ENCODE measurements at places on chromosomes 2 and 18.

- no peak for DNase-seq
Observed at GRCh38 chr2:17976871-17977746, 98.6 kb downstream of the KCNS3 start.

DNA sequence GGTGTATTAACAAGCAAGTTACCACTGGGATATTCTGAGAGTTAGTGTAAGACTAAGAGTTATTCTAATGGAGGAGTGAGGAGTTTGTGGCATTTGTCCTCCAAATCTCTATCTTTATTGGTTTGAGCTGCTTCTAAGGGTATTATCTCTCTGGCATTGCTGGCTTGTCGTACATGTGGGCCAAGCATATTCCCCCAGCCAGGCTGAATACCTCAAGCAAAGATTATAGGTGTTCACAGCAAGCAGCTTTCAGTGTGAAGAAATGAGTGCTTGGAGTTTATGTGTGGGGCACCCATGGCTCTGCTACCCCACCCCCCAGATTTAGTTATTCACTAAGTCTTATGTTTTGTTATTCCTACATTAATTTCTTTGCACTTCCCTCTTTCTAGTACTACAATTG is 193.6 kb upstream of the FANCL start:
- DNase-seq, result no peak

DNA sequence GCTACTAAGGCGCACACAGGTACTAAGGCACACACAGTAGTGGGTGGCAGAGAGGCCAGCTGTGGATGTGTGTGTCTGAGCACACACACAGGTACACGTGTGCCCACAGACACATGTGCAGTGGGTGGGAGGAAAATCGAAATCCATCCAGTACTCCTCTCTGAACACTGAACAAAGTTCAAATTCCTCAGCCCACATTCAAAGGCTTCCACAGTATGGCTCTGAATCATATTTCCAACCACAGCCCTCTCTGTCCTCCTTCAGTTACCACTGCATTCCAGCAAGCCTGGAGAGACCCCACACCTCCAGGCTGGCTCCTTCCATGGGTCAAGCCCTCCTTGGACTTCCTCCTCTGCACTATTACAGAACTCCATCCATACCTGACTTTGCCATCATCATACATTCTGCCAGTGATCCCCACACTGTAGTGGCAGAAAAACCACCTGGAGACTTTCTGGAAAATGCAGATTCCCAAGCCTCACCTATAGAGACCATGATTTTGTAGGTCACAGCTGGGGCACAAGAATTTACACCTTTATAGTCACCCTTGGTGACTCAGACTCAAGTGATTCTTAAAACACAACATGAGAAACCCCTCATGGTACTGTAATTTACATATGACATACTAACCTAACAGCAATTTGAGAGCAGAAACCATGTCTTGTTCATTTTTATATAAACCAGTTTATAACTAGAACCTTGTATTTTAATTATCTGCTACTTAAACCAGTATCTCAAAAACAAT is 31.4 kb downstream of the EPG5 start:
- DNase-seq, result no peak

DNA sequence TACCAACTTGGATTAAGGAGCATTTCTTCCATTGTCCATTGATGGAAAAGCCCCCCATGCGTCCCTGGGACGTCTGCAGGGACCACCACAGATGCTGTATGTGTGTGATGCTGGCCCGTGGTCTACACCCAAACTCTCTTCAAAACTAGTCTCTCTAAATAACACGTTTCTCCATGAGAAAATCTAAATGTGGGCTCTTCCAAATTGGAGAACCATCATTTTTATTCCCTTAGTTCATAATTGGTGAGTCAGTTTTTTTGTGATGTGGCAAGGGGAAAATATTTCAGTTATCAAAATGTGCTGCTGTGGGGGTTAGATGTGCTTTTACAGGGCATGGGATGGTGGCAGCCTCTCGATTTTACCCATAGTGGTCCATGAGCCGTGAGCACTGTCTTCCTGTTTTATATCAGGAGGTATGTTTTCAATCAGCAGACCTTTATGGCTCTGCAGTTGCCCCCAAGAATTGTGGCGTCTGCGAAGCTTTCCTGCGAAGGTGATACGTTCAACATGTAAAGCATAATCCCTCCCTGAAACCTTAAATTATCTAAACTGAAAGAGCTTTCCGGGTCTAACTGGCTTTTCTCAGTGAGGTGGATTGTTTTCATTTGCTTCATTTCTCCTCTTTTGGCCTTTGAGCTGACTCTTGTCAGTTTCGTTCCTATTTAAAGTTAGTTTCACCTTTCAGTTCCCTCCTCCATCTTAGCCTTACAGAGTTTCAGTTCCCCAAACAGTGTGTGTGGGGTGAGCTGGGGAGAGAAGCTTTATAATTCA is 78.4 kb downstream of the SETBP1 start:
- no peak for DNase-seq

DNA sequence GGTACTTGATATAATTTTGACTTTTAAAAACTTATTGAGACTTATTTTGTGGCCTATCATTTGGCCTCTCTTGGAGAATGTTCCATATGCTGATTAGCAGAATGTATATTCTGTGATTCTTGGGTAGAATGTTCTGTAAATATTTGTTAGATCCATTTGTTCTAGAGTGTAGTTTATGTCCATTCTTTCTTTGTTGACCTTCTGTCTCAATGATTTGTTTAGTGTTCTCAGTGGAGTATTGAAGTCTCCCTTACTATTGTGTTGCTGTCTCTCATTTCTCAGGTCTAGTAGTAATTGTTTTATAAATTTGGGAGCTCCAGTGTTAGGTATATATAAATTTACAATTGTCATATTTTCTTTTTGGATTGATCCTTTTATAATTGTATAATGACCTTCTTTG is 349.6 kb upstream of the CWC22 start:
- DNase-seq, result no peak

- no peak for DNase-seq
Observed at GRCh38 chr2:182824767-182825158, 41.7 kb downstream of the FRZB start.

DNA sequence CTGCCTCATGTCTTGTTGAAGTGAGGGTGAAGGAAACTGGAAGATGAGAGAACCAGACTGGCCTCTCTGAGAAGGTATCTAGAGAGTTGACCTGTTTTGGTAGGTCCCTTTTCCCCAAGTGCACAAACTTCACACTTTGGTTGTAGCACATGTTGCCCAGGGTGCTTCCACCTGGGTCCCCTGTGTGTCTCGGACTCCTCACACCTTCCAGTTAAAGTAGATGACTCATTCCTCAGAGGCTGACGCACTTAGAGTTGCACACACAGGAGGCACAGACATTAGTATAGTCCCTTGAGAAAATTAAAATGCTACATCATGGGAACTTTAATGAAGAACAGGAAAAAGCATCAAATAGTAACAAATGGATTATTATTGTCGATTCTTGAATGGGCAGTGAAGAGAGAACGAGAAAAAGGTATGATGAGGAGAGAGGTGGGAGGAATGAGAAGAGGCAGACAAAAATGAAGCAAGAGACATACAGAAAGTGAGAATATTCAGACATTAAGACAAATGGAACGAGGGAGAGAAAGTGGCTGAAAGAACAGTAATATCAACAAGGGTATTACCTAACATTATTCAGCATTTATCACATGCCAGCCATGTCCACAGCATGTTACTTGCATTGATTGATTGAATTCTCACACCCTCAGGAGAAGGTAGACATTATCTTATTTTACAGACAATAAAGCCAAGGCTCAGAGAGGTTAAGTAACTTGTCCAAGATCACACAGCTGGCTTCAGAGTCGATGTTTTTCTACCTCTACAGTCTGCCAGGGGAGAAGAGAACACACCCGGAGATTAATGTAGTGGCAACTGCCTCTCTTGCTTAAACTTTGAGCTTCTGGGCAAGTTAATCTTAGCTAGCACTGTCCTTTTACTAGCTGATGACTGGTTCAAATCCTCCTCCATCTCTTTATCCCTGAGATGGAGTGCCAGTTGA is 68.6 kb downstream of the FHOD3 start:
- no peak for DNase-seq

- no peak for DNase-seq
Observed at GRCh38 chr2:2890246-2890645, 487.4 kb downstream of the EIPR1 start.

GRCh38 chr18:75003764-75004690 is 204.9 kb downstream of the PTGR3 start:
- no peak for DNase-seq

- DNase-seq, result no peak
Observed at GRCh38 chr2:72630767-72631166, 195.1 kb downstream of the EXOC6B start.

All from CD8-positive, alpha-beta T cell (primary cell).